ENCODE measurements at places on chromosomes 3 and 15.

DNA sequence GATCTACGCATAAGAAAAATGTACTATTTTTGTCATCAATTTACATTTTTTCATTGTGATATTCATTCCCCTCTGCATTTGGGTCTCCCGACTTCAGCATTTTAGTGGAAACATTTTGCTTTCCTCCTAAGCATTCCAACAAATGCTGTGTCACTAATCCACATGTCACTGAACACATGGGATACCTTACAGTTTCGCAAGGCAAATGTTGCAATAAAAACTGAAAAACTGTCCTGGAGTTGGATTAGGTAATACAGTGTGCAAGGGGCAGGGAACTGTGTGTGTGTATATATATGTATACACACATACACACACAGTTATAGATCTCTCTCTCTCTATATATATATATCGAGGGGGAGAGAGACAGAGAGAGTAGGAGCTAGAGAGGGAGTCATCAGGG lies 632.2 kb downstream of the MAGI1 start:
- DNase-seq: no peak

GRCh38 chr3:80094589-80094988 lies 326.8 kb upstream of the ROBO1 start:
- no peak for DNase-seq

GRCh38 chr3:176919836-176920765 lies 277.2 kb downstream of the TBL1XR1 start:
- peak; percentile 64 for DNase-seq

DNA sequence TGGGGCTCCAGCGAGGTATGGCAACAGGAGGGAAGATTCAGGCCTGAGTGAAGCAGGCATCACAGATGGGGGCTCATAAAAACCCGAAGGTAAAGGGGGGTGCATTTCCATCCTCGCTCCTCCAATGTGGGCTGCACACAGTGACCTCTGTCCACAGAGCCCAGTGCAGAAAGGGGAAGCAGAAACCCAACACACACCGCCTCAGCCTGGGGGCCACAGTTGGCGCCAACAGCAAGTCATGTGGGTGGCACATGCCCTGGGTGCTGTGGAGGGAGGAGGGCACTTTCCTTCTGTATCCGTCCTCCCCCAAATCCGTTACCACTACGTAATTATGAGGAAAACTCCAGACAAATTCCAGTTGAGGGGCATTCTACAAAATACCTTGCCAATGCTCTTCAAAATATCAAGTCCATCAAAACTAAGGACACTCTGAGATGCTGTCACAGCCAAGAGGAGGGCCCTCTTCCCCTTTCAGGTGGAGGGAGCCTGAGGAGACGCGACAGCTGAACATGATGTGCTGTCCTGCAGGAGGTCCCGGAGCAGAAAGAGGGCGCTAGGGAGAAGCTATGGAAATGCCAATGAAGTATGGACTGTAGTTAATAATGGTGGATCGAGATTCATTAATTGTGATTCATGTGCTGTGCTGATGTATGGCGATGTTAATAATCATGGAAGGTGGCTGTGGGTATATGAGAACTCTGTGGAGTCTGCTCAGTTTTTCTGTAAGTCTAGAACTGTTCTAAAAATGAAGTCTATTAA lies 16.4 kb downstream of the APBA2 start:
- DNase-seq: no peak

GRCh38 chr3:114792159-114792918 lies 354.7 kb downstream of the ZBTB20 start:
- no peak for DNase-seq
